ENCODE measurements at places on chromosomes 2 and 18.

GRCh38 chr18:58534535-58535301 is 94.2 kb downstream of the ALPK2 start:
- DNase-seq: no peak

- DNase-seq: no peak
These were observed 79.4 kb upstream of the DNAJC10 start for GRCh38 chr2:182636699-182637098.

DNA sequence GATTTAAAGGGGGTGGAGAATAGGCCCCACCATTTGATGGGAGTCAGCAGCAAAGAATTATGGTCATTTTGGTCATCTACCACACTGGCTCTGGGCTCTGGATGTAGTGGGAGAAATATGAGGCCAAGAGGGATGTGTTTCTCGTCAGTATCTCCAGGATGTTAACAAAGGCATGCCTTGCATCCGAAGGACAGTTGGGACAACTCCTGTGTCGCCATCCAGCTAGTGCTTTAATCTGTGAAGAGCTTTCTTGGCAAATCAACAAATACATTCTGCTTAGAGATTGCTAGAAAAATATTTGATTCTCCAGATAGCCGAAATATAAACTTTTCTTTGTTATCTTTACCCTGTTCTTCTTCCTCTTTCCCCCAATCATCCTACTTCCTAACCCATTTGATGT is 287.1 kb upstream of the TNP1 start:
- no peak for DNase-seq

DNA sequence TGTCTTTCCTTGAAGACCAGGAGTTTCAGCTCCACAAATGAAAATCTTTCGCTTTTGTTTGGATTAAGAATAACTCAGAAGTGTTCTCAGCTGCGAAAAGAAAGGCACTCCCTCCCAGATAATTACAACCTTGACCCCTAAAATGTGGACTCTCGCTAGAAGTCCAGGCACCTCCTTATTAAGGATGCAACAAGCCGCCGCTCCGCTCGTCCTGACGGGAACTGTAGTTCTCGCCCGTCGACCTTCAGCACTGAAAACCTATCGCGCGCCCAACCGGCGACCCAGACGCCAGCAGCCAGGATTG is 559 bp downstream of the IMMT start:
- no peak for DNase-seq

GRCh38 chr2:150693556-150693955 is 206.1 kb upstream of the RND3 start:
- no peak for DNase-seq

GRCh38 chr2:120133572-120134244 is 89.5 kb downstream of the TMEM185B start:
- no peak for DNase-seq

DNA sequence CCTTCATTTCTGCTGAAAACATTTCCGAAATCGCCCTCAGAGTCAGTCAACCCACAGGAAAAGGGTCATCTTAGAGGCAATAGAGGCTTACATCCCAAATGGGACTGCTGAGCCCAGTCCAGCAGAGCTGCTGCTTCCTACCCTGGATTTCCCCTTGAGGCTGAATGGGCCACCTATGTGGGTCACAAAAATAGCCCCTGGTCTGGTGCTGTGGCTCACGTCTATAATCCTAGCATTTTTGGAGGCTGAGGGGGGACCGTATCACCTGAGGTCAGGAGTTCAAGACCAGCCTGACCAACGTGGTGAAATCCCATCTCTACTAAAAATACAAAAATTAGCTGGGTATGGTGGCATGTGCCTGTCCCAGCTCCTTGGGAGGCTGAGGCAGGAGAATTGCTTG is 49.3 kb downstream of the ADNP2 start:
- DNase-seq: no peak

GRCh38 chr18:48168861-48169260 is 238.4 kb upstream of the SMAD2 start:
- no peak for DNase-seq

- DNase-seq: no peak
These were observed 63.5 kb downstream of the CRACDL start for GRCh38 chr2:98872526-98872925.

DNA sequence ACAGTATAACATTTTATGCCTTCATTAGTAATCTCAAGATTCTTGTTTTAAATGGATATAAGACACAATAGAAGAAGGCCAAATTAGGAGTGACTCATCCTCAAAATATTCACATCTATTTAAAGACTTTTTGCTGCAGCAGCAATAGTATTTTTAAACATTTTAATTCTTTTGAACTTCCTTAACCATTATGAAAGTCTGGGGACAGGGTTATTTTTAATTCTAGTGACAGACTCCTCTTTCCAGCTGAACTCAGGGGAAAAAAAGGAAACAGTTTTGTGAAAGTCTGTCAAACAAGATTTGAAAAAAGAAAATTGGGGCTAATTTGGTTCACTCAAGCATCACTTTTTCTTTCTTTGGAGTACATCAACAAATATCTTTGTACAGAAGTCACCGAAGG is 541.8 kb downstream of the NUP35 start:
- DNase-seq: no peak

- DNase-seq: no peak
These were observed 34.5 kb upstream of the AFF3 start for GRCh38 chr2:100176925-100177324.

DNA sequence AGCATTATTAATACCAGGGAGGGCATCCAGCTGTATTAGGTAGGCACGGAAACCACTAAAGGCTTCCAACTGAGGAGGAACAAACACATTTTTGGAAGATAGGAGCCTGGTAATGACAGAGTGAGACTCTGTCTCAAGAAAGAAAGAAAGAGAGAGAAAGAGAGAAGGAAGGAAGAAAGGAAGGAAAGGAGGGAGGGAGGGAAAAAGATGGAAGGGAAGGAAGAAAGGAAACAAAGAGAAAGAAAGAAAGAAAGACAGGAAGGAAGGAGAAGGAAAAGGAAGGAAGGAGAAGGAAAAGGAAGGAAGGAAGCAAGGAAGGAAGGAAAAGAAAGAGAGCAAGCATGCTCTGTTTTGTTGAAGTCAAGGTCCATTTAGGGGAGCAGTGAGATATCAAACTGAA is 103.8 kb upstream of the RFX8 start:
- no peak for DNase-seq

DNA sequence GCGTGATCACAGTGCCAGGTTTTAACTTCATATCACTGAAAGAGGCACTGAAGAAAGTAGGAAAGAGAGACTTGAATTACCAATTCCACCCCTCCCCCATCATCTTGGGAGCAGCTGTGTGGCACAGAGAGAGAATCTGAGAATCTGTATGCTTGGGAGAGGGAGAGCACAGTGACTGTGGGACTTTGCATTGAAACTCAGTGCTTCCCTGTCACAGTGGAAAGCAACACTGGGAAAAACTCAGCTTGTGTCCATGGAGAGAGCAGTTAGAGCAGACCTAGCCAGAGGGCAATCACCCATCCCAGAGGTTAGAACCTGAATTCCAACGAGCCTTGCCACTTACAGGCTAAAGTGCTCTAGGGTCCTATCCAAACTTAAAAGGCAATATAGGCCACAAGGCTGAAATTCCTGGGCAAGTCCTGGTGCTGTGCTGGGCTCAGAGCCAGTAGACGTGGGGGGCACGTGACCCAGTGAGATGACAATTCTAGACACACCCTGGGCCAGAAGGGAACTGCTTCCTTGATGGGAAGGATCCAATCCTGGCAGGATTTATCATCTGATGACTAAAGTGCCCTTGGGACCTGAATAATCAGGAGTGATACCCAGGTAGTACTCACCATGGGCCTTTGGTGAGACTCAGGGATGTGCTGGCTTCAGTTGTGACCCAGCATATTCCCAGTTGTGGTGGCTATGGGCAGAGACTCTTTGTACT is 15.5 kb upstream of the ABCB11 start:
- no peak for DNase-seq

- no peak for DNase-seq
These were observed 26.2 kb upstream of the COLEC12 start for GRCh38 chr18:526681-527080.

GRCh38 chr2:65256054-65256453 is 28.4 kb downstream of the ACTR2 start:
- DNase-seq: no peak

- no peak for DNase-seq
These were observed 55.2 kb downstream of the CCDC88A start for GRCh38 chr2:55364189-55365055.

- no peak for DNase-seq
These were observed 63.4 kb downstream of the SLC66A2 start for GRCh38 chr18:79888016-79888415.

- no peak for DNase-seq
These were observed 244.7 kb downstream of the NDUFA10 start for GRCh38 chr2:239780236-239780994.

DNA sequence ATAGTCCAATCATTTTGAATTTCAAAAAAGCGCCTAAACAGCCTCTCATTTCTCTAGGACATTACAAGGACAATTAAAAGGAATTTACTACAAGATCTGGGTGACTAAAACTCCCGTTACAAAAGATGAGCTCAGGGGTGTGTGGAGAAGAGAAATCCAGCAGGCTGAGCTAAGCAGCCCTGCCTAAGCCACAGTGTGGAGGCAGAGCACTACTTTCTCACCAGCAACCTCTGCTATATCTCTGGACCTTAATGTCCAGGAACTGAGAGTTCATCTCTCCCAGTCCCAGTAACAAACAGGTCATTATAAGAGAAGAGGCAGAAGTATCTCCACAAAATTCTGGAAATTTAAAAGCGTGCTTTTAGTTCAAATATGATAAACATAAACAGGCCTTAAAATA is 18.9 kb upstream of the ANKRD62 start:
- DNase-seq: no peak

DNA sequence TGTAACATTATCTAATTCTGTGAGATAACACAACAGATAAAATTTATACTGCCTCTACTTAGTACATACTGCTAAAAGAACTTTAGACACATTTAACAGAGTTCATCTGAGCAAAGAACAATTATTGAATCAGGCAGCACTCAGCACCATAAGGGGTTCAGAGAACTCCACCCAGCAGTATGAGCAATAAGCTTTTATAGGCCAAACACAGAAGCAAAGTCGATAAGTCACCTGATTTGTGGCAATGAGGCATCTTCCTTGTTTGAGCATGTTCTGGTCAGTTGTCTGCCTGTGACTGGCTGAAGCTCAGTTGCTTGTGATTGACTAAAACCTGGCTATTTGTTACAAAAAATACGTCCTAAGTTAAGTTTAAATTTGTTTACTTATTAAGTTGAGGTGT is 746.1 kb upstream of the DDX18 start:
- no peak for DNase-seq

- DNase-seq: no peak
These were observed 102.9 kb upstream of the THUMPD2 start for GRCh38 chr2:39881948-39882347.

- DNase-seq: no peak
These were observed 305.1 kb upstream of the GULP1 start for GRCh38 chr2:187986390-187987105.

GRCh38 chr2:209044307-209044706 is 379.5 kb upstream of the MAP2 start:
- no peak for DNase-seq

GRCh38 chr2:12596771-12597170 is 120.0 kb upstream of the TRIB2 start:
- DNase-seq: no peak

DNA sequence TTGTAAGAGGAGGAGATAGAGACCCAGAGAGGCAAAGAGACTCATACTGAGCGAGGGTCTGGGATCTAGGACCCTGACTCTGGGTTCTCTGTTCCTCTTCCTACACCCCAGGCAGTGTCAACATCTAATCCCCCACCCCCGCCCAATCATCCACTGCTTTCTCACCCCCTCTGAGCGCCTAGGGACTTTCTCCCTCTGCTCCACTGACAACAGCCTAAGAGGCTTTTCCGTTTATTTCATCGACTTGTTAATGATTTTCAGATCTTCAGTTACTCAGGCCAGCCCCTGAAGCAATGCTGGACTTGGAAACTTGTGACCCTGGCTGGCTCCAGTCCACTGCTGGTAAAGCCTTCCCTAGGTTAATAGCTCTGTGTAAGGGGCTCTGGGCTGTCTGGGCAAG is 65.1 kb downstream of the TFCP2L1 start:
- DNase-seq: no peak

DNA sequence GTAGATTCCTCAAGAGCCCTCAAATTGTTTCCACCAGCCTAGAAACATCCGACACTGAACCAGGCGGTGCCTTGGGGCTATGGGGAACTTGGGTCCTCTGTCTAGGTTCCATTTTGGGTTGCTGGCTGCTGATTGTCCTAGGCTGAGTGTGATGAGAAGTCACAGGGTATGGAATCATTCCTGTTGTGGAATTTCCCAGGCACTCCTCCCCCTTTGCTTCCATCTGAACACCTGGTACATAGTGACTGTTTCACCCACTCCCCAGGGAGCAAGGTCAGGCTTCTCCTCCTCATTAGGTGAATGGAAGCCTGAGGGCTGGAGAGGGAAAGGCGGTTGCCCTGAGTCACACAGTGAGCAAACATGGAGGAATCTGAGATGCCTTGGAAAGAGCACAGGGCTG is 4.5 kb downstream of the KIF3C start:
- DNase-seq: no peak

DNA sequence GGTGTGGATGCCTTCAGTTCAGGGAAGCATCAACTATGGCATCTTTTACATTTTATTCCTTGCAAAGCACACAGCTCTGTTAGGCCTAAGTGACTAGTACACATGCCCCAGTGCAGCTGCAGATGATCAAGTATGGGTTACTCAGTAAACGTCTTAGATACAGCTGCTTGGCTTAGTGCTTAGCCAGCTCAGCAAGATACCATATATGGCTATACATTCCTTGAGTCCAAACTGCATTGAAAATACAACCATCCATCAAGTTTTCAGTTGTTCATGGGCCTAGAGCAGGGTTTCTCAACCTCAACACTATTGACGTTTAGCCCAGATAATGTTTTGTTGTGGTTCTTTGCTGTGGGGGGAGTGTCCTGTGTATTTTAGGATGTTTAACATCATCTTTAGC is 769.9 kb downstream of the TSN start:
- DNase-seq: no peak

GRCh38 chr2:37993143-37993542 is 68.1 kb downstream of the RMDN2 start:
- no peak for DNase-seq

GRCh38 chr2:18474700-18475099 is 85.8 kb downstream of the RDH14 start:
- DNase-seq: no peak

DNA sequence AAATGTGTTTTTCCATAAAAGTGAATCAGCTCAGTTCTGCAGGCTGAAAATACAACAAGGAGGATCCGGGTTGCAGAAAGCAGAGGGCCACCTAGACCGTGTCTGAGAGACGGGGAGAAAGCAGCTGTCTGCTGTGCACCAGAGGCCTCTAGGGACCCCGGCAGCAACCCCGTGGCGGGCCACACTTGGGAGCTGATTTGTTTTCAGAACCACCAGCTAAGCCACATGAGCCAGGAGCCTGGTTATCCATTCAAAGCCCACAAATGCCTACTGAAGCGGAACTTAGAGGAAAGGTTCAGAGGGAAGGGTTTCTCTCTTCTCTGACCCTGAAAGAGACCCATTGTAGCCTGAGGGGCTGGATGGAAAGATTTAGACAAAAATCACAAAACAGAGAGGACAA is 28.4 kb upstream of the ID2 start:
- DNase-seq: no peak
